Hematopoietic multipotent progenitor cell (in vitro differentiated cells): ENCODE measurements at places on chromosomes 2 and 18. TPM values are rescaled to one million over a fixed set of nuclear protein-coding genes. Genes with fewer than 3 reads are reported as not detected.

DNA sequence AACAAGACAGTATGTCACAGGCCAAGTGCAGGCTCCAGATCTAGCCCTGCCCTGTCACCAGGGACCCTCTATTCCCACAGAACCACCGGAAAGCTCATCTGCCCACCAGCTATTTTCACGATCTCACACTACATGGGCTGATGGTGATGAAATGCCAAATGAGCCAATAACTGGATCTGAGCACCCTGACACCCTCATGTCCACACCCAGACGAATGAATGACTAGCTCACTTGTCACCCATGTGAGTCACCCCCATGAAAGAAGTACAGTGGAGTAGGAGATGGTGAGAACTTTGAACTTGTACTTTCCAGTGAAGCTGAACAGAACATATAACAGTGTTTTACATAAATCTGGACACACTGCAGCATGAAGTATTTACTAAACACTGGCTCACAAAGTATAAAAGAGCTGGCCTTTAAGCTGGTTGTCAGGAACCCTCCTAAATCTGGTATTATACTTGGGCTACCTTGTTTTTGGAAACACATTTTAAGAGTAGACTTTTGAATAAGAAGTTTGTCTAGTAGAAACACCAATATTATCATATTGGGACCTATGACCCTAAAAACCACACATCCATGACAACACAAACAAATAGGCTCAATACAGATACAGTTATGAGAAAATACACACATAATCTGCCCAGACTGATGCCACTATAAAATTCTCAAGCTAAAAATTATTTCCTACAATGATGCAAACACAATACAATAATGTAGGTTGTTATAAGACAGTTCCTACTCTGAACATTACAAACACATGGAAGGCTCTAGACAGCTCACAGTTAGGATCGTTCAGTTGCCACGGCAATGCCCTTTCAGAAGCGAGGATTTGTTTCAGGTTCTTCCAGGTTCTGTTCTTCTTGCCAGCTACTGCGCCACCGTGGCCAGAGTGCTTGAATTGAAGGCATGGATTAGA is 19.0 kb downstream of the INO80C start:
- DNase-seq = no peak

The DCC gene
- total RNA-seq = not detected

The GPR35 gene
- total RNA-seq = 7.8 TPM

GRCh38 chr18:63236921-63237846 is 82.4 kb downstream of the BCL2 start:
- DNase-seq = no peak

DNA sequence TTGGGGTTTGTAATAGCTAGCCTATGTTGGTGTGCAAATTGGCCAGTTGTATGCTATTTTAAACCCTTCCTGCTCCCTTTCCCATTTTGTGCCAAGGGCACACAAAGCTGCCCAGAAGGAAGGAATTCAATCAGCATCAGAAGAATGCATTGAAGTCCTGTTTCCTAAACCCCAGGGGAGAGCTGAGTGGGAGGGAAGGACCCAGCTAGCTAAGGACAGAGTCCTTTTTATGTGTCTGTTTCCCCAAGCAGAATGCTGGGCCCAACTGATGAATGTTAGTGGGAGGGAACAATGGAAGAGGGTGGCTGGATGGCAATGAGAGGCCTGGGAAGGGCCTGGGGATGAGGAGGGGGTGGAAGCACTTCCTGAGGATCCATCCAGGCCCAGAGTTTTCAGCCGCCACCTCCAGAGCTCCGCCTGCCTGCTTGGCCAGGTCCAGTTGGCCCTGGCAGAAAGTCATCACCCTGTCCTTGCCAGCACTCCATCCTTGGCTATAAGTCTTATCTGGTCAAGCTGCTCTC is 32.7 kb downstream of the MEX3C start:
- DNase-seq = no peak

- DNase-seq = no peak
These were observed 446.7 kb downstream of the SETBP1 start for GRCh38 chr18:45127405-45127804.

DNA sequence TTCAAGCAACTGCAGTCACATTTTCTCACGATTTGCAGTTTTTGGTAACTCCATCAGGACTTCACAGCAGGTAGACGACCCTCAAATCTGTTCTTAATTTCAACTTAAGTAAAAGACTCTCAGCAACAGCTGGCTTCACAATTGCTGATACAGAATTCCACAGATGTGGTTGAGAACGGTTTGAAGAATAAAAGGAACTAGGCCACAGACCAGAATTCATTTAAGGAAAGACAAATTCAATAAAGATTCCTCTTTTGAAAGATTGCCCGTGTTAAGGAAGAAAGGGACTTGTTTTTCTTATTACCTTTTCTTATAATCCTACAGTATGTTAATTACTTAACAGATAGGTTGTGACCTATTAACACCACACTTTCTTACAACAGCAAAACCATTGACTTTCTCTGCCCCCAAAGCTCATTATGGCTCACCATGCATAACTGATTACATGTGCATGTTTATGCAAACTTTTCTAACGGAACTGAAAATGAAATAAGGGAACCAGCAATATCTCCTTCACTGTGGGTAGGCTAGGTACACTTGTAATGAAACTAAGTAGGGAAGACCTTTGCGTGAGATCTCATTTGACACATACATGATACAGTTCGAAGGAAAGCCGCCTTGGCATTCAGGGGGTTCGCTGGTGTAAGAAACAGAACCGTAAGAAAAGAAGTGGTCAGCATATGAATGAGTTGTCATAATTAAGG is 4.7 kb upstream of the ZNF516 start:
- no peak for DNase-seq
